Stimulated activated CD8-positive, alpha-beta memory T cell treated with anti-CD3 and anti-CD28 coated beads, Interleukin-12 subunit alpha, Interleukin-12 subunit beta, amount 100 ng/mL, for 4 hours (primary cell): ENCODE measurements at places on chromosomes 7 and 10.

- DNase-seq, result no peak
These were observed 39.6 kb downstream of the COL26A1 start for GRCh38 chr7:101402081-101402779.

DNA sequence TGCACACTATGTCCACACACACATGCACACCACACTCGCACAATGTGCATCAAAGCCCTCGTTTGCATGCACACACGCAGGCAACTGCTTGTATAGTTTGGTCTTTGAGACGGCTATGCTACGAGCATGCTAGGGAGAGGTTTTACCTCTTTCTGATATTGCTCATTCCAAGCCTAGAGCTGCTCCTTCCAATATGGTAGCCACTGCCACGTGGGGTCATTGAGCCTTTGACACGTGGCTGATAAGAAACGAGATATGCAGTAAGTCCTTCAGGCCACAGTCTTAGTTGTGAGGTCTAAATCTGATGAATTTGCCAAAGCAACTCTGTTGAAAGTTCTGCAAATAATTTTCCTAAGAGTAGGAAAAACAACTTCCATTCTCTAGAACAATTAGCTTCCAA is 204.4 kb downstream of the KLF6 start:
- no peak for DNase-seq

- DNase-seq, result no peak
These were observed 354.0 kb downstream of the PHF14 start for GRCh38 chr7:11327633-11328032.

DNA sequence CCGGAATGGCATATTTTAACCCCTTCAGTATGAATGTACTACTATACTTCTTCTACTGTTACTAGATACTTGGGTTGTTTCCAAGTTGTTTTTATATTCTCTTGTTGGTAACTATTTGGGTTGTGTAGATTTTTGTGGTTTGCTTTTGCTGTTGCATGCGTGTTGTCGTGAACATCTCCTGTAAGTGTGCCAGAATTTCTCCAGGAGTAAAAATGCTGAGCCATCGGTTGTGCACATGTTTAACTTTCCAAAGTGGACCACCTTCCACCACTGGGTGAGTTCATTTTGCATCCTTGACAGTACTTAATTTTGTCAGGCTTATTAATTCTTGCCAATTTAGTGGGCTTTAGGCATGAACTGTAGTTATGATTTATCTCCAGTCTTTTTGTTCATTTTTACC is 47.9 kb downstream of the CSGALNACT2 start:
- no peak for DNase-seq

DNA sequence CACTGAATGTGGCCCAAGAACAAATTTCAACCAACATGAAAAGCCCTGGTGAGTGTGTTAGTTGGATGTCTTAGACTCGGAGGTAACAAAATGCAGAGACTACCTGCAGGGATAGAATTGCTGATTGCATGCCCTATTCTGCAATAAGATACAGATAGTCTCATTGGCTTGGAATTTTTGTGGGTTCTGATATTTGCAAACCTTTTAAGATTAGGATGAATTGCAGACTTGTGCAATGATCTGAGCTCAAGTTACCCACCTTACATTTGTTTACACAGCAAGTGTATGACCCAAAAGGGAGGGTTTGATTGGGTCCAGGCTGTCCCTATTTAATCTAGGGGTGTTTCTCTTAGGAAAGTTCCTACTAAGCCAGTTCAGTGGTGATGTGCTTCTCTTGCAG is 45.4 kb downstream of the GPR37 start:
- no peak for DNase-seq

DNA sequence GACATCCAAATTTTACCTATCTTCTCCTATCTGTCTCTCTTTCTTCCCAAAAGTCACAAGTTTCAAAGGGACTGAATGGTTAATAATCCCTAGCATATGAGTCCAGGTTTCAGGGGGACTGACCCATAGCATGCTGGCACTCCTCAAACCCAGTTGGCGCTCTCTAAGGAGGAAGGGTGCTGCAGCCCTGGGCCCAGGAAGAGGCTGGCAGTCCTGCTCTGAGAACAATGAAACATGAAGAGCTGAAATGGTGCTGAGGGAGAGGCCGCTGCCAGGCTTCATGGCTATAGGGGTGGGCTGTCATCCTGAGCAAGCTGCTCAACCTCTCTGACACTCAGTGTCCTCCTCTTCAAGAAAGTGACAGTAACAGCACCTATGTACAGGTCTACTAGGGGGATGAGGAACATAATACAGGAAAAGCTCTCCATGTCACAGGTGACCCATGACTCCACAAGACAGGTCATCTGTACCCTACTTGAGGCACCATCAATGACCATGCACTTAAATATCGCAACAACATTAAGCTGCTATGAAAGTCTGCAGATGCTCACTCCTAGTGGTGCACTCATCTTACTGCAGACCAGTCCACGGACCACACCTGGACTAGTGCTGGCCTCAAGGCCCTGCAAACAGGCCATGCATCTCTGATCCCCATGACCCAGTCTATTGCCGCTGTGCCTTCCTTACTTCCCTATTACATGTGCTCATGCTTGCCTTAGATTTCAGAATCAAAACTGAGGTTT is 17.0 kb downstream of the COBL start:
- no peak for DNase-seq

- DNase-seq, result no peak
These were observed 278.0 kb downstream of the ADRA2A start for GRCh38 chr10:111354859-111355258.

- DNase-seq, result no peak
These were observed 36.6 kb upstream of the PLPP4 start for GRCh38 chr10:120420421-120420820.

GRCh38 chr10:93680412-93681047 is 21.9 kb downstream of the FRA10AC1 start:
- no peak for DNase-seq

DNA sequence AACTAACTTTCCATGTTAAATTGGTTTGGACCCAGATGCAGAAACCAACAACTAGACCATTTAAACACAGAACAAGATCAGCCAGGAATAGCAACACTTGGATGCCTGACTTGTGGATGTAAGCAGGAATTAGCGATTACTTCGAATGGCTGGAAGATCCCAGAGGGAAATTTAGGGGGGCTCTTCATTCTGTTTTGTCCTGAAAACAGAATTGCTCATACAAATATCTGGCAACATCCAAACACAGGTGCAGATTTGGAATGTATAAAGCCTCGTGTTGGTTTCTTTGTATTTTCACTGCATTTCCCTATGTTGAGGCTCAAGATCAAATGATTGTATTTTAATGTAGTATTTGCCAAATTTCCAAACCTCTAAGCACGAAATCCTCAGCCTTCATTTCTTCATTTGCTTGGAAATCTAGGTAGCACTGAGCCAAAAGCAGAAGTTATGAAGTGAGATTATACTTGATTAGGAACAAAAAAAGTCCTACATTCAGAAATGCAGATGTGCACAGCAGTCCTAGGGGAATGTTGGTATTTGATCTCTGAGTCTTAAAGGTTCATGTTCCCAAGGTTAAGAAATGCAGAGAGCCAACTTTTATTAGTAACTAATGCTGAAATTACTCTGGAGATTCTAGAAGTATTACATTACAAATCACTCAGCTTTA is 248.7 kb upstream of the TCF7L2 start:
- no peak for DNase-seq

GRCh38 chr10:130905386-130905785 is 406.1 kb downstream of the TCERG1L start:
- DNase-seq, result no peak

DNA sequence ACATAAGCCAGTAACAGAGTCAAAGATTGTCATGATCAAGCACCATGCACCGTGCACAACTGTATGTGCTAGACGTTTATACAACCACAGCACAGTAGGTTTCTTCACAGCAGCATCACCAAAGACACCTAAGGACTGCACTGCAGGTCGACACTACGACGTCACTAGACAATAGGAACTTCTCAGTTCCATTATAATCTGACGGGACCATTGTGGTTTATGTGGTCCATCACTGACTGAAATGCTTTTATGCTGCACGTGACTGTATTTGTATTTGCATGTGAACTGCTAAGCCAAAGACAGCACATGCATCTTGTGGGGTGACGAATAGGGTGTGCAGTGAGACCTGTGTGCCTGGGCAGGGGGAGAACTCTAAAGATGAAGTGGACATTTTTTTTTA is 164.9 kb downstream of the PARD3 start:
- no peak for DNase-seq

- DNase-seq, result no peak
These were observed 508.9 kb downstream of the SUGCT start for GRCh38 chr7:40643664-40644063.

GRCh38 chr10:96025566-96025965 is 17.8 kb upstream of the CCNJ start:
- DNase-seq, result no peak

GRCh38 chr7:9125246-9125645 is 691.8 kb downstream of the NXPH1 start:
- DNase-seq, result no peak

DNA sequence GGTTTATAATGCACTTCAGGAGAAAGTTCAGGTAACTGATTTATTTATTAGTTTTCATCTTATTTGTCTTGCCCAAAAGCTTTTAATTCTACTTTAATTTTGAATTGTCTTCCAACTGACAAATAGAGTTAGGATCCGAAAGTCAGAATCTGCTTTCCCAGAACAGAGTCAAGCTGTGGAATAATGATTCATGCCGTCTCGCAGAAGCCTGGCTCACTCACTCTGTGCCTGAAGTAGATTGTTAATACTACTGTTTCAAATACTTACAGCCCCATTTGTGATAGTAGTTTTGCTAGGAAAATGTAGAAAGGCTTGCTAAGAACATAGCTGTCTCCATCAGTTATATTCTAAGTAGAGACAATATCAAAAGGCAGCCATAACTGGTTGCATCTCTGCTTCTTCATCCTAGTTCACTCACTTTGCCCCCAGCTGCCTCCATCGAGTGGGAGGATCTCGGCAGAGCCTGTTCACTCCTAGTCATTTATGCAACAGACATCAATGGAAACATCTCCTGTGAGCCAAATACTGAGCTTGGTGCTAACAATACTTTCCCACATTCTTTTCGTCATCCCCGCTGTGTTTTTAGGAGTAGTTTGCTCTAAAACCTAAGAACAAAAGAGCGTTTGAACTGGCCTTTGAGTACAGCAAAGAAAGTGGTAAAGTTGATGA is 28.0 kb downstream of the ABRAXAS2 start:
- DNase-seq, result no peak

DNA sequence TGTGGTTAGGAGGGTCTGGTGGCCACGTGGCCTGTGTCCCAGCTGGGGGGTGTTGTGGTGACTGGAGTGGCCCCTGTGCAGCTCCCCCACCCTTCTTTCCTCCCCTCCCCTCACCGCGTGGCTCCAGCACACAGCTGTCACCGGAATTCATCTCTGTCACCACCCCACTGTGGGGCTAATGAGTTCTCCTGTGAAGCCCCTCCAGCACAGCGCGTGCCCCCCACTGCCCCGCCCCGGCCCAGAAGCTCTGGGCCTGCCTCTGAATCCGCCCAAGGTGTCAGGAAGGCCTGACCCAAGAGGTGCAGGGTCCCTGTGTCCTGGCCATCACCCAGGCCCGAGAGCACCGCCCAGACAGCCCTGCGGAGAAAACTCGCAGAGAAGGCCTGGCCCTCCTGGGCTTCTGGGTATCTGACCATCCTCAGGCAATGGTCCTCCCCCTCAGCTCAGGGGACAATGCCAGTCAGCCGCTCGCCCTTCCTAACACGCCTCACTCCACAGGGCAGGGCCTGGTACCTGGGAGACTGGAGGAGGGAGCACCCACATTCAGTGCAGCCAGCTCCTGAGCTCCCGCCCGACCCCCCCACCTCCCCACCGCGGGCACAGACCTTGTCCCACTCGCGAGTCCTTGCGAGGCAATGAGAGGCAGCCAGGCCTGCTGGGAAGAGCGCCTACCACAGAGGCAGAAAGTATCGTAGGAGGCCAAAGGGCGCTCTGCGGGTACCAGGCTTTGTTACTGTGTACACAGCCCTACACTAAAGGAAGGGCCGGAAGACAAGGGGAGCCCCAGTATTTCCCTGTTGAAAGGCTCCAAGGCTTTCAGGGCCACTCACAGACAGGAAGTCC is 38.2 kb downstream of the GBX1 start:
- no peak for DNase-seq

DNA sequence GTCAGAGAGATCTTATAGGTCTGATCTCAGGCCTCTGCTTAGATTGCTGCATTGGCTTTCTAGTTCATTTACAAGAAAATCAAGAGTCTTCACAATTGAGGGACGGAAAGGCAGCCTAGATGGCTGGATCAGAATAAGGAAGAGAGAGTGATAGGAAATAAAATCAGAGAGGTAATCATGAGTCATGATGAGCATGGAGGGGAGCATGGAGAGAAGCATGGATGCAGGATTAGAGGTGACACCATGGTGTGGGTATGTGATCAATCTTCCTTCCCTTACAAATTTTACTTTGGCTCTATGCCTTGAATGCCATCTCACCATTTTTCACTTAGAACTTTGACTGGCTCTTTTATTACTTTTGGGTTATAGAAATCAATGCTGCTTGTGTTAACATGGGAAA is 1.4 kb downstream of the BCCIP start:
- DNase-seq, result no peak
